Stimulated activated CD4-positive, alpha-beta T cell treated with anti-CD3 and anti-CD28 coated beads, Interleukin-1b, Interleukin-23, amount 100 ng/mL, for 1 hour (primary cell): ENCODE measurements at places on chromosomes 6 and 20.

- no peak for DNase-seq
These were observed 54.3 kb downstream of the UBR2 start for GRCh38 chr6:42618105-42618504.

- DNase-seq = no peak
These were observed 20.3 kb downstream of the SCAND1 start for GRCh38 chr20:35934050-35934449.

DNA sequence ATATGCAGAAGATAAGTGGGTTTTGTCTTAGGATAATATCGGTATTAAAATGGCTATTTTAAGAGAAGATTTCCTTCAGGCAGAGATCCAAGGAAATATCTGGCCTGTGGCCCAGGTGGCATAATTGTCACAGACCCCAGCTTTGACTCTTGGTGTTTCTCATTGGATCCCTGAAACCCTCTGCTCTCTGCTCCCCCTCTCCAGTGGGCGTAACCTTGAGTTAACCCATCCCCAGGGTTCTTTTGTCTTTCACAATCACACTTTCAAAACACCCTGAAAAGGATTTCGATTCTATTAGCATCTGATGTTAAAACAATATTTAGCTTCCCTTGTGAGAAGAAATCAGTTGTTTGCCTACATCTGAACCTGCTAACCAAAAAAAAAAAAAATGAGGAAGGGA lies 7.2 kb downstream of the SSTR4 start:
- no peak for DNase-seq

- DNase-seq = no peak
These were observed 52.1 kb upstream of the BEND6 start for GRCh38 chr6:56902641-56903464.

- peak; percentile 50 for DNase-seq
These were observed 8.6 kb upstream of the BTNL2 start for GRCh38 chr6:32415521-32416019.

- no peak for DNase-seq
These were observed 11.7 kb downstream of the TMEM244 start for GRCh38 chr6:129849456-129849855.

DNA sequence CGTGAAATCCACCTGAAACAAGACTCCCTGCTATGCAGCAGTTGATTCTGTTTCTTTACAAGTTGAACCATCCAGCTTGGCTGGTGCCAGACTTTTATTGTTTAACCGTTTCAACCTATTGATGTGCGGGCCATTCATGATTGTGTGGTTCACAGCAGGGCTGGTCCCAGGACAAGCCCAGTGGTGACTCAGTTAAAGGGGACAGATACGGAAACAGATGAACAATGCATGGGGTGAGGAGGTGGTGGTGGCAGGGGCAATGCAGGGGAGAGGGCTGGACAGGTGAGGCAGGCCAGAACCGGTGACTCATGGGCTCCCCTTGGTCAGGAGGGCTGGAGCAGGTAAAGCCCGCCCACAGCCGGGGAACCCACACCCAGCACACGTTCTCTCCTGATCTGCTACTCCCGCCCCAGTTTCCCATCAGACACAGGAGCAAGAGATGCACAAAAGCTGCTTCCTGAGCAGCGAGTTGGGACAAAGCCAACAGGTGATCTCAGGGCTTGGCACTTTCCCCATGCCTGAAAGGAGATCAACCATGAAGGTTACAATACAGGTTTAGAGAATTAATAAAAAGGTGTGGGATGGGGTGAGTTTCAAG lies 232.2 kb downstream of the LY86 start:
- DNase-seq = no peak

- no peak for DNase-seq
These were observed 74.4 kb downstream of the PKHD1 start for GRCh38 chr6:52013035-52013434.
